Hematopoietic multipotent progenitor cell treated with erythropoietin and hydrocortisone succinate and interleukin-3 and kit ligand, for 4 days (in vitro differentiated cells): ENCODE measurements at places on chromosomes 7 and 10.

- DNase-seq = no peak
Observed at GRCh38 chr7:148589640-148590039, 926 bp upstream of the C7orf33 start.

DNA sequence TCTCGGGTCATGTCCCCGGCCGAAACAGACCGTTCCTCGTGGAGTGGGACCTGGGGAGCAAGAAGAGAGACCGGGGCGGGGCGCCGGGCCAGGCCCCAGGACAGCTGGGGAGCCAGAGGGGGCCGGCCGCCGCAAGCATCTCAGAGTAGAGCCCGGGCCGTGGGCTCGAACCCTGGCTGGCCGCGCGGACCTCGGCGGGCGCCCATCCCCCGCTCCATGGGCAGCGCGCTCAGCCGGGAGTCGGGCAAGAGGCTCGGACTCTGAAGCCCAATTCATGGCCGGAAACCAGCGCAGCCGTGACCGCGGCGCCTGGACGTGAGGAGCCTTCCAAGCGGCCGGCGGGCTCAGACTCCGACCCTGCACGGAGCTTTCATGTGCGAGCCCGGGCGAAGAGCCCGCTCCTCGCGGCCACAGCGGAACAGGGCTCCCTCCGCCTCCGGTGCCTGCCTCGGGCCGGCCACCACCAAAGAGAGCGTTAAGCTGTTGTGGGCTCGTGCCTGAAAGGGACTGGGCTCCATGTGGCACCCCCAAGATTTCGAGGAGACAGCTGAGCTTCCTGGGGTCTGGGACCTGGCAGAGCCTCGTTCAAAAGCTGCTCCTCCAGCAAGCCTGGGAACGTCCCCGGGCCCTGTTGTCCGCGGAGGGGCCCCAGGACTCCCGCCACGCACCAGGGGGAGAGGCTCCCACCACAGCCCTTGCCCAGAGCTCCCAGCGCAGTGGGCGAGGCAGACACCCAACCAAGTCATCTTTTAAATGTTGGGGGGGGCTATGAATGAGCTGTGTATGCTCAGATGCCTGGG is 757 bp upstream of the GRID1 start:
- no peak for DNase-seq

GRCh38 chr7:30062587-30062986 is 34.4 kb downstream of the PLEKHA8 start:
- DNase-seq = peak; percentile 80

DNA sequence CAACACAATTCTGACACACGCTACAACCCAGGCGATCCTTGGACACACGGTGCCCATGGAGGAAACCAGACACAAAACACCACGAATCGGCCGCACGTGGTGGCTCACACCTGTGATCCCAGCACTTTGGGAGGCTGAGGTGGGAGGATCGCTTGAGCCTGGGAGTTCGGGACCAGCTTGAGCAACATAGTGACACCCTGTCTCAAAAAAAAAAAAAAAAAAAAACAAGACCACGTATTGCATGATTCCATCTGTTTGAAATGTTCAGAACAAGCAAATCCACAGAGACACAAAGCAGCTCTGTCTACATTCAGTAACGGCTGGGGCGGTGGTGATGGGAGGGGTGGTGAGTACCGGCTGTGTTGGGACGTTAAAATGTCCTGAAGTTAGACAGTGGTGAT is 25.2 kb downstream of the ADAP1 start:
- no peak for DNase-seq

DNA sequence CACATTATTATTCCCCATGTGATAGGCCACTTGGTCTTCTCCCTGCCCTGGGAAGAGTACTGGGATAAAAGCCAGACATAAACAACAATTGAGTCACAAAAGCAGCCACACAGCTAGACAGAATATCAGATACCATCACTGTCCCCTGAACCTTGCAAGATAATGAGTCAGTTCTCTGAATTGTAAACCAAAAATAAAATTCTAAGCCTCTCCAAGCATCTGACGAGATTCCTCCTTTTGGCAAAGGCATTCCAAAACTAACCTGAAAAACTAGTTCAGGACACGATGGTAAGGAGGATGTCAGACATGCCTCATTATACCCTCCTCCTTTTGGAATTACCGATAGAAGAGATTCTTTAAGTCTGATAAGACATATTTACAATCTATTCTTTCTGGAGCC is 450.7 kb downstream of the HTR7 start:
- no peak for DNase-seq

- DNase-seq = no peak
Observed at GRCh38 chr10:124521429-124521871, 59.8 kb downstream of the LHPP start.

GRCh38 chr10:5945561-5946418 is 31.6 kb downstream of the IL15RA start:
- DNase-seq = peak; percentile 73
